ENCODE measurements at places on chromosomes 4 and X.
A peak's percentile ranks its signal among the peaks of the same experiment; 100 is the strongest.

GRCh38 chr4:167606551-167606950 lies 372.3 kb upstream of the SPOCK3 start:
- DNase-seq = no peak

DNA sequence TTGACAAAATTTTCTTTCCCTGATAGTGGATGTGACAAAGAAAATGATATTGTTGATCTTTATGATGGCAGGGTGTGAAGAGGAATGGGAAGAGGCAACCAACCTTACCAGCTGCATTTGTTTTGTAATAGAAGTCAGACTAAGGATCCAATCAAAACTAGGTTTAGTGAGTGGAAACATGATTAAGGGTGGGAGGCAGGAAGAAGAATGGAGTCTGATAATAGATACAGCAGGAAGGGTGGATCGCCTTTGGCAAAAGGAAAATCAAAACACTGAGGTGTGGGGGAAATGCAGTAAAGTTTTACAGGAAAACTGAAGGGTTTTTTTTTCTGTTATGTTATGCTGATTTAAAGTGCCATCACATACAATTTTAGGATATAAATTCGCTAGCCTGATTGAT lies 3.4 kb downstream of the CLIC2 start:
- no peak for DNase-seq

DNA sequence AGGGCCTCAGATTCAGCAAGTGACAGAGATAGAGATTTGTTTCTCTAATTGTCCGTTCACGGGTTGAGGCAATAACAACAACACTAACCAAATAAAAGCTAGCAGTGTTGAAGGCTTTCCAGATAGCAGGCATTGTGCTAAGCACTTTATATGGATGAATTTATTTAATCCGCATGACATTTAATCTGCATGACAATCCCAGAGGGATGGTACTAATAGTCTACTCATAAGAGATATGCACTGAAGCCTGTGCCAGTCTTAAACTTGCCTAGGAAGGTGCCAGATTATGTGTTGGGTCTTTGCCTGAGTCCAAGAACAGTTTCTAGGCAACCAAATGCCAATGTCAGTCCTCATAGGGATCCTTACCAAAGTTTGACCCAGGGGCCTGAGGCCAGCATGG lies 37.7 kb upstream of the FAT1 start:
- no peak for DNase-seq

GRCh38 chr4:137703195-137703594 lies 170.9 kb upstream of the PCDH18 start:
- no peak for DNase-seq

- no peak for DNase-seq
Observed at GRCh38 chr4:1547131-1547855, 136.8 kb downstream of the FAM53A start.

DNA sequence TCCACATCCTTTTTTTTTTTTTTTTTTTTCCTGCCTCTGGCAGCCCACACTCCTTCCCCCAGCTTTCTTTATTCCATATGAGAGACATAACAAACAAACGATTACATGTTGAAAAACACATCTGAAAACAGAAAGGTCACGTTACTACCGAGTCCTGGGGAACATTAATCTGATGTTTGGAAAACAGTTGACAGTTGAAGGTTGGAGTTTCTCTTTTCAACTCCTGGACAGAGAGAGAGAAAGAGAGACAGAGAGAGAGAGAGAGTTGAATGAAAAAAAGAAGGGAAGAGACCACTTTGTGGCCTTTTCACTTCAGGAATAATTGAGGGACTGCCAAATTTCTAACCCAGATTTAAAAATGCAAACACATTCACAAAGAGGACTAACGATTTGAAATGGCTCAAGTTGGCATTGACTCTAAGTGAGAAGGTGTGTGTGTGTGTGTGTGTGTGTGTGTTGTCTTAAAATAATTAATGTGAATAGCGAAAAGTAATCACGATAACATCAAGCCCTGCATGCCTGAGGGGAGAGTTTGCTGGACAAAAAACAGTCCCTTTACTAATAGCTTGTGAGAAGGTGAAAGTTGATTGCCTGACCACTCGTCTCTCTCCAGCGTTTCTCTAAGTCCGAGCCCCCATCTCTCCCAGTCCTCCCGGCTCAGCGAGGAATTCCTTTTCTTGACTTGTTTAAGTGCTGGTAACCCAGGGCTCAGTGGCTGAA lies 67.3 kb downstream of the FBXO8 start:
- no peak for DNase-seq

DNA sequence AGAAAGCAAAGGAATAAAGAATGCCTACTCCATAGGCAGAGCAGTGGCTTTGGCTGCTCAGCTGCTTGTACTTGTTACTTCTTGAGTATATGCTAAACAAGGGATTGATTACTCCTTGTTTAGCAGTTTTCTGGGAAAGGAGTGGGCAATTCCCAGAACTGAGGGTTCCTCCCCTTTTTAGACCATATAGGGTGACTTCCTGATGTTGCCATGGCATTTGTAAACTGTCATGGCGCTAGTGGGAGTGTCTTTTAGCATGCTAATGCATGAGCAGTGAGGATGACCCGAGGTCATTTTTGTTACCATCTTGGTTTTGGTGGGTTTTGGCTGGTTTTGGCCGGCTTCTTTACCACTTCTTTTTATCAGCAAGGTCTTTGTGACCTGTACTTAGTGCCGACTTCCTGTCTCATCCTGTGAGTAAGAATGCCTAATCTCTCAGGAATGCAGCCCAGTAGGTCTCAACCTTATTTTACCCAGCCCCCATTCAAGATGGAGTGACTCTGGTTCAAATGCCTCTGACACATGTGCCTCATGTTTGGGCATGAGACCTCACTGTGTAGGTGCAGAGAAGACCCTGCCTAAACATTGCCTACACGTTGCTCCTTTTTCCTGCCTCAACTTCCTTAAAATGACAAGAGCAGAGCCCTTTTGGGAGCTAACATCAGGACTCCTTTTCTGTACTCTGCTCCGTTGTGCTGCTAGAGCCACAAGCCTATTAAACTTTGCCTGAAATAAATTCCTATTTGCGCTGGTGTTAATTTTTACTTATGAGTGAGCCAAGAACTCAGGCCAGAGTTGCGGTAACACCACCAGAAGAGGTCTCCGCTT lies 21.0 kb upstream of the UBA6 start:
- DNase-seq = no peak

GRCh38 chr4:38060829-38061431 lies 100.7 kb downstream of the PTTG2 start:
- DNase-seq = no peak

- peak; percentile 40 for DNase-seq
Observed at GRCh38 chrX:65528705-65529340, 5.8 kb downstream of the LAS1L start.

GRCh38 chrX:154446430-154446829 lies 2.5 kb downstream of the FAM50A start:
- DNase-seq = no peak

DNA sequence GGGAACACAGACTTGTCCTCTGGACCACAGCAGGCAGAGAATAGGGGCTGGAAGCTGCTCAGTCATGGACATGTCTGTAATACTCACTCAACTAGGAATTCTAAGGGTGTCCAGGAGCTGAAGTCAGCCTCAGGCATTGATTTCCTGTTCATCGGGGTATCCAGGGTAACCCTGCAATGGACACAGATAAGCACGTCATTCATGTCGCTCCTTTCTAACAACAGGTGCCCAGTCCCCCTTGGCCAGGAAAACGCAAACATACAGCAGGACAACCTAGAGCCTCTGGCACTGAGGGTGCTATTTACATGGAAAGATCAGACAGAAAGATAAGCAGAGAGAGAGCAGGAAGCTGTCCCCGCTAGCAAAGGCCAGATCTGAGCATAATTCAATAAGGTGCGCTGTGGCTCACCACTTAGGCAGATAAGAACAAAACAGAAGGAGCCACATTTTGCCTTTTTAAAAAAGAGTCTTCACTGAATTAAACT lies 21.3 kb downstream of the QDPR start:
- peak; percentile 72 for DNase-seq

DNA sequence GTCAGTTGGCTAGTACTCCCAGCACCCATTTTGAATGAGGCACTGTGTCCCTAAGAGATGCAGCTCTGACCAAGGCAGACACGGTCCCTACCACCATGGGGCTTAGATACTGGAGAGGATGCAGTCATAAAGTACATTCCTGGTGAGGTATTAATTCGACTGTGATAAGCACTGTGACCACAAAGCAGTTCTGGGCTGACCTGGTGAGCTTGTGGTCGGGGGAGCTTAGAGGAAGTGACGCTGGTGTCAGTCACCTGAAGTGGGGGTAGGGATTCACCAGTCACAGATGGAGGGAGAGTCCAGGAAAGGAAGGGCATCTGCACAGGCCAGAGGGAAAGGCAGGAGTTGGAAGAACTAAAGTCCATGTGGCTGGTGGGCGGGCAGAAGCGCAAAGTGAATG lies 15.8 kb upstream of the CLTRN start:
- no peak for DNase-seq

DNA sequence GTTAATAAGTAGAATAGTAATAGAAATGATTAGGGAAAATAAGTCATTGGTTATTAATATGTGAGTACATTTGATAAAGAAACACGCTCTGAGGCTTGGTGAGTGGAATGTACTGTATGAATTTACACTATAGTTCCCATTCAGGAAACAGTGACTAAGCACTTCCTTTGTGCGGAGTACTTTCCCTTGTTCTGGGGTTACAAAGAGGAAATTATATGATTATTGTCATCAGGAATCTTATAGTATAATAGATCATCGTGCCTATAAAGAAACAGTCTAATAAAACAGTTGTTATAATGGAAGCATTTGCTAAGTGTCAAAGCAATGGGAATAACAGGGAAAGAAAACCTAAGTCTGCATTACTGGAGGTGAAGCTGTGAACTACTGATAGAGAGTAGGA lies 138.0 kb downstream of the RPA4 start:
- no peak for DNase-seq

DNA sequence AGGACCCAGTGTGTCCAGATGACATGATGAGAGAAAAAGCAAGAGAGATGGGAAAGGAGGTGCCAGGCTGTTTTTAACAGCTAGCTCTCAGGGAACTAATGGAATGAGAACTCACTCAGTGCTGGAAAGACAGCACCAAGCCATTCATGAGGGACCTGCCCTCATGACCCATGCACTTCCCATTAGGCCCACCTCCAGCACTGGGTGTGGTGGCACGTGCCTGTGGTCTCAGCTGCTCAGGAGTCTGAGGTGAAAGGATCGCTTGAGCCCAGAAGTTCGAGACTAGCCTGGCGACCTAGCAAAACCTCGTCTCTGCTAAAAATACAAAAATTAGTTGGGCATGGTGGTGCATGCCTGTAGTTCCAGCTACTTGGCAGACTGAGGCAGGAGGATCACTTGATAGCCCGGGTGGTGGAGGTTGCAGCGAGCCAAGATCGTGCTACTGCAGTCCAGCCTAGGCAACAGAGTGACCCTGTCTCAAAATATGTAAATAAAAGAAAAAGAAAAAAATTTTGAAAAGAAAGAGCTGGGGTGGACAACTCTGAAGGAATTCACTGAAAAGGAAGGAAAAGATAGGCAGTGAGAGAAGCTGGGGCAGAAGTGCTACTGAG lies 50.9 kb downstream of the FAM193A start:
- DNase-seq = no peak

DNA sequence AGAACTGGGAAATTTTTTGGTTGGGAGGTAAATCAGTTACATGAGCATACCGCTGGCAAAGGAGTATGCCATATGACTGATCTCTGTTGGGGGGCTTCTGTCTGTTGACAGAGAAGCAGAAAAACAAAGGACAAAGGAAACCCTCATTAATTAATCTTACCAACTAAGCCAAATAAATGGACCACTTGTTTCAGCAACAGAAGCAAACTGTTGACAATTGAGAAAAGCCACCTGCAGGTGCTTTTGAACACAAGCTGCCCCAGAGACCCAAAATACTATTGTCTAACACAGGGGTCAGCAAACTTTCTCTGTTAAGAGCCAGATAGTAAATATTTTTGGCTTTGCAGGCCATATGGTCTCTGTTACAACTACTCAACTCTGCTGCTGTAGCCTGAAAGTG lies 7.0 kb upstream of the FRYL start:
- DNase-seq = no peak

DNA sequence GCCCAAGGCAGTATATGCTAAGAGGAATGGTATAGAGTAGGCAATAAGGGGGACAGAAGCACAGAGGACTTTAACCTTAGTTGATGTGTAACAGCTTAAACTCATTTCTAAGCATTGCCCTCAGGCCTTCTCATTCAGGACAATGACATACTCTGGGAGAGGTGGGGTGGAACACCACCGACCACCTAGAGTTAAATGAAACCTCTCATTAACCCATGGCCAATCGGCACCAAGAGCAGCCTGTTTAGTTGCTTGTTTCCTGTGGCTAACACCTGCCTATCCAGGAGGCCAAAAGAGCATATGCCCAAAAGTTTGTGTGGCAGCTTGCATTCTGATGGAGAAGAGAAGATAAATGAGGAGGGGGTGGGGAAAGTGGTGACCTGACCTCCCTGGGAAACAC lies 88.7 kb upstream of the PLAC1 start:
- DNase-seq = no peak

- DNase-seq = peak; percentile 91
Observed at GRCh38 chr4:25233737-25234389, at the start of gene PI4K2B. Gene PI4K2B (plus strand): TSS chr4:25234033. CDS start chr4:25234164, 131 bp downstream.

- DNase-seq = no peak
Observed at GRCh38 chr4:185853841-185854240, 41.8 kb upstream of the SORBS2 start.

- DNase-seq = no peak
Observed at GRCh38 chr4:140395668-140396067, 22.2 kb downstream of the SCOC start.

DNA sequence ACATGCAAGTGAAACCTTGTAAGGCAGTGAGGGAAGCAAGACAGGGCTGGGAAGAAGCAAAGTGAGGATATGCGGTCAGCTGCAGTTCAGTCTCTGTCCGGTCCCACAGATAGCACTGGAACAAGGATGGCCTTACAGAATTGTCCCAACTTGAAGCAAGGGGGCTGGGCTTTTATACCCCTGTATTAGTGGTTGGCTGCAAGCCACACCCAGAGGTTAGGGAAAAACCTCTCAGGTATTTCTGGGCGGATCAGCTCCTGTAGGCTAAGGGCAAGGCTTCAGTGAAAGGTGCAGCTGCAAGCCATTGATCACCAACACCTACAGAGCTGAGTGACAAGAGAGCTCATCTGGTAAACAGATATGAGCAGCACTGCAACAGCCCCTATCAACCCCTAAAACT lies 89.0 kb downstream of the KDR start:
- no peak for DNase-seq

- DNase-seq = no peak
Observed at GRCh38 chr4:78799551-78800495, 23.7 kb downstream of the BMP2K start.

DNA sequence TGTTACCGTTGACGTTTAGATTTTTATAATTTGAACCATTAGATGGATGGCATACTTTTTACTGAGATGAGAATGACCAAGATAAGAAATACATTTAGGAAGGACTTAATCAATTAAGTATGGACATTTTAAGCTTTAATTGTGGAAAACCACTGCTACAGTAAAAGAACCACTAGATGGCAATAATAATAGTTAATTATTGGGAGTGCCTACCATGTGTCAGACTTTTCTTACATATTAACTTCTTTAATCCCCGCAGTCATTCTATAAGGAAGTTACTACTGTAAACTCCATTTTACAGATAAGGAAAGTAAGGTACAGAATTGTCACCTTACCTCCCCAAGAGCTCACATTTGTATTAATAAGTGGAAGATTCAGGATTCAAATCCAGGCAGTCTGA lies 48.5 kb upstream of the MYOZ2 start:
- DNase-seq = no peak

- no peak for DNase-seq
Observed at GRCh38 chr4:75251547-75251946, 262.7 kb downstream of the RCHY1 start.

GRCh38 chrX:68839771-68840170 lies 10.9 kb downstream of the EFNB1 start:
- DNase-seq = no peak

Data from mucosa of gallbladder (tissue), 1 donor.